ENCODE measurements at places on chromosomes 4 and X. TPM values are rescaled to one million over a fixed set of nuclear protein-coding genes. Genes with fewer than 3 reads are reported as not detected.

Gene FREM3
- not detected for total RNA-seq

Gene CD99
- 155 TPM for total RNA-seq

Gene GYG2
- 2.2 TPM for total RNA-seq

Gene TMEM187
- total RNA-seq, result 6.7 TPM

Gene TMSB15B
- total RNA-seq, result 9.2 TPM

Gene JCHAIN
- not detected for total RNA-seq

Gene PCDH19
- 0.04 TPM for total RNA-seq

Gene TRIM60
- not detected for total RNA-seq

Gene ARMCX6
- 34.4 TPM for total RNA-seq

Gene DYNLT3
- total RNA-seq, result 35.6 TPM

Gene SPANXC
- not detected for total RNA-seq

Gene KIT
- total RNA-seq, result 0.34 TPM

Gene PRICKLE3
- total RNA-seq, result 12.7 TPM

Gene TEX13D
- not detected for total RNA-seq

Gene RAB40AL
- total RNA-seq, result not detected

Gene NLGN4X
- 1.5 TPM for total RNA-seq

Gene CPE
- total RNA-seq, result 8.9 TPM

Gene SLC26A1
- 0.96 TPM for total RNA-seq

Gene GPRIN3
- 0.41 TPM for total RNA-seq

Gene FMR1NB
- not detected for total RNA-seq

Gene AADAT
- total RNA-seq, result 12.5 TPM

Gene GPR50
- total RNA-seq, result not detected

Gene PNCK
- total RNA-seq, result 0.34 TPM

Gene NSG1
- 9.7 TPM for total RNA-seq

Gene TLR2
- 17.9 TPM for total RNA-seq

Gene FGFRL1
- 41.9 TPM for total RNA-seq

Gene STK32B
- total RNA-seq, result 2.6 TPM

Gene CACNA1F
- not detected for total RNA-seq

Gene PAGE5
- not detected for total RNA-seq

Gene DSPP
- total RNA-seq, result not detected

Gene C4orf51
- not detected for total RNA-seq

Gene CTSO
- total RNA-seq, result 11.9 TPM

Gene GLRA3
- total RNA-seq, result not detected

Gene DGAT2L6
- total RNA-seq, result not detected

Gene REELD1
- not detected for total RNA-seq

Gene CT55
- total RNA-seq, result not detected

Gene PAGE2B
- total RNA-seq, result not detected

Gene FAM50A
- total RNA-seq, result 80.0 TPM

Gene AASDH
- 8.8 TPM for total RNA-seq

All from kidney epithelial cell (primary cell).